Stimulated activated CD8-positive, alpha-beta memory T cell treated with anti-CD3 and anti-CD28 coated beads, Interleukin-7, amount 100 ng/mL, for 1 hour (primary cell): ENCODE measurements at places on chromosomes 1 and 21.

GRCh38 chr1:185337246-185337645 lies 20.2 kb upstream of the IVNS1ABP start:
- DNase-seq: no peak

DNA sequence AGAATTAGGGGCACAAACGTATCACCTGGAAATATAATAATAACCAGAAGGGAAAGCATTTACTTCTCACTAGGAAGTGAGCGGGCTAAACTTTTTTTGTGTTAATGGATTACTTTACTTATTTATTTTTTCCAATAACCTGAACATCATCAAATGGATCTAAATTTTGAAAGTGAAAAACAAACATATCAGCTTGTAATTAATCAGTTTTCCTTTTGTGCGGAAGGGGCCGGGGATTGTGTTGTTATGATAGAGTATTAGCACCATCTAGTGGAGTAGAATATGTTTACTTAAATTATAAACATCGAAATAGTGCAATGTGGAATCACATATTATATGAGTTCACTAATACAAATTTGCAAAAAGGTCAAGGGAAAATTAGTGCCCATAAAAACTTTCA lies 9.0 kb downstream of the CFH start:
- no peak for DNase-seq

GRCh38 chr21:39006571-39007311 lies 176.5 kb downstream of the PSMG1 start:
- DNase-seq: no peak

DNA sequence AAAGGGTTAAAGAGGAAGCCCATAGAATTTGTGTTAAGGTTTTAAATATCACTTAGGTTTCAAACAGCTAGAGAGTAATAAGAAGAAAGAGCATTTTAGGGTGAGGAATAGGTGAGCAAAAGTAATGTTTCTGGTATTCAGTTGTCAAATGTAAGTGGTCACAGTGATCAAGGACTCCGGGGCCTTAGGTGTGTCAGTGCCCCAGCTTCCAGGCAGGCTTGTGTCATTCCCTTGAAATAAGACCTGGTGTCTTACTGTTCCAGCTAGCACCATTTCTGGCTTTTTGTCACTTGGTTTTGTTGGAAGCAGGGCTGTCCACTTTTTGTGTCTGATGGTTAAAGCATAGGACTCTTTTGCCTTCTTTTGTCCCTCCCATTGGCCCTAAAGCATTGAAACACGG lies 69.6 kb downstream of the DYRK1A start:
- DNase-seq: no peak

- no peak for DNase-seq
Measured at GRCh38 chr1:10522322-10522860, 47.6 kb downstream of the PEX14 start.

- no peak for DNase-seq
Measured at GRCh38 chr1:16114527-16115467, 41.1 kb downstream of the EPHA2 start.

- DNase-seq: no peak
Measured at GRCh38 chr1:95058974-95059373, 13.8 kb downstream of the ALG14 start.

- DNase-seq: no peak
Measured at GRCh38 chr1:157770442-157771043, 6.4 kb downstream of the FCRL2 start.

GRCh38 chr1:98906809-98907208 lies 97.9 kb downstream of the PLPPR5 start:
- no peak for DNase-seq

GRCh38 chr1:47469910-47470309 lies 32.1 kb downstream of the FOXD2 start:
- no peak for DNase-seq

- DNase-seq: no peak
Measured at GRCh38 chr1:2145946-2146835, 48.4 kb downstream of the FAAP20 start.

DNA sequence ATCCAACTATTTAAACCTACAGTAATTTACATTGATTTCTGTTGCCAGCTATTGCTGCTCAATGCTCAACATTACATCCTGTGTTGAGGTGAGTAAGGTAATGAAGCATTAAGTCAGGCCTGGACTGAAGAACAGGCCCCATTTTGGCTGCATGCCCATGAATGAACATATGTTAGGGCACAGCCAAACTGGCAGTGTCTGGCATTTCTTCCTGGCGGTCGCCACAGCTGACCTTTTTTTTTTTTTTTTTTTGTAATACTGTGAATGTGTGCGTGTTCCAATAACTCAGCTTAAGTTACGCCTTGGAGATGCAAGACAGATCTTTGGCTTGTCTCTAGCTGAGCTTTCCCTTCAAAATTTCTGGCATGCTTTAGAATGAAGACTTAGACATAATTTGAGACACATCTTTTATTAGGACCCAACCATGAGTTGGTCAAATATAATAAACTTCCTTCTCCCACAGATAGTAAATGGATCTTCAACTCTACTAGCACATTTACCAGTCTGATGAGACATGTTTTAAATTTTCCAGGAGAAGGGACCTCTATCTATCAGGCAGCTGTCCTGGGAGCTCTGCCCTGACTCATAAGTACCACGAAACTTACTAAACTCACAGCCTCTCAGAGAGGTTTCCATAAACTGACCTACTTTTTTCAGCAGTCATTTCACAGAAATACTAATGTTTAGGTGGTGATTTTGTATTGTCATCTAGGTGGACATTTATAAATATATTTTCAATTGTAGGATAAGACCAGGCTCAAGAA lies 341.1 kb upstream of the RUNX1 start:
- DNase-seq: no peak

GRCh38 chr1:67589519-67590233 lies 95.3 kb upstream of the GADD45A start:
- DNase-seq: no peak

DNA sequence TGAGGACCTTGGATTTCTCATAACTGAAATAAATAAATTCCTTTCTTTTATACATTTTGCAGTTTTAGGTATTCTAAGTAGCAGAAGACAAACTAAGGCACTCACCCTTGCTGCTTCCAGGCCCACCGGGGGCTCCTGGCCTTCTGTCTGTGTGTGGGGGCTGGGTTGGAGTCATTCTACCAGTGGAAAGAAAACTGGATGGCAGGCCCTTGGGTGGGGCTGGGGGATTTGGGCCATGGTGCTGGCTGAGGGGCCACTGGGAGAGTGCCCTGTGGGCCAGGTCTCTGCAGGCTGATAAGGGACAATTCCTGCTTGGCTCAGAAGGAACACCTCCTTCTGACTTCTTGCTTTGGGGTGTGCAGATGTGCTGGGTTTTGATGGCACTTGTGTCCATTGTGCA lies 54.0 kb upstream of the CSF3R start:
- no peak for DNase-seq

- DNase-seq: no peak
Measured at GRCh38 chr1:89274411-89274857, 1.8 kb upstream of the GBP5 start.

DNA sequence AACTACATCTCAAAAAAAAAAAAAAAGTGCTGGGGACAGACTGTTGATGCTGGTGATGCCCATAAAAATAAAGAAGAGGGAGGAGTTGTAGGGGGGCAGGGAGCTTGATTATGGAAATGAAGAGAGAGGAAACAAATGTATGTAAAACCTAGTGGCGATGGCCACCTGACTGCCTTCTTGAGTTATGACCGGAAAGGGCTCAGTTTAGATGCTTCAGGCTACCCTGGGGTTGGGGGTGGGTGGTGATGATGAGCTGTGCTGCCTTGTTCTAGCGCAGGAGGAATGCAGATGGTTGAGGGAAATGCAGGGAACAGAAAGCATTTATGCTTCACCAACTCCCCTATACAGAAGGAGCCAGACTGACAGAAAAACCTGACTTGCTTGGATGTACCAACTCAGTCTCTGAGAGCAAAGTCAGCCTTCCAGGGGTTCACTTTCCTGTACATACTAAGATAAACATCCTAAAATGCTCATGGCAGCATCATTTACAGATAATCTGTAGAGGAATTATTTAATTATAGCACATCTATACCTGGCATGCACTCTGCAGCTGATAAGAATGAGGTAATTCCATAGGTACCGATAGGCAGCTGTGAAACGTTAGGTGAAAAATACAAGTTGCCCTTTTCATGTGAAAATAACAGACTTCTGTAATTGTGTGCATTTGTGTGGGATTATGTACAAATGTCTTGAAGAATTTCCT lies 8.0 kb upstream of the BCAR3 start:
- no peak for DNase-seq

DNA sequence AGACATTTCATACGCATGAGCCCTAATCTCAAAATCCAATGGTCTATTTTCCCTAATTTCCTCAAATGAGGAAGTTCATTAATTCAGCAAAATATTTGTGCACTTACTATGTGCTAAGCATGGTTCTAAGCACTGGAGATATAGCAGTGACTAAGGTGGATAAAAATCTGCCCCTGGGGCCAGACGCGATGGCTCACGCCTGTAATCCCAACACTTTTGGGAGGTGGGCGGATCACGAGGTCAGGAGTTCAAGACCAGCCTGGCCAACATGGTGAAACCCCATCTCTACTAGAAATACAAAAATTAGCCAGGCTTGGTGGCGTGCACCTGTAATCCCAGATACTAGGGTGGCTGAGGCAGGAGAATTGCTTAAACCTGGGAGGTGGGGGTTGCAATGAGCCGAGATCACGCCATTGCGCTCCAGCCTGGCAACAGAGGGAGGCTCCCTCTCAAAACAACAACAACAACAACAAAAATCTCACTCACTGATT lies 4.3 kb upstream of the MIIP start:
- no peak for DNase-seq
